ENCODE measurements at places on chromosomes 5 and 9.

- no peak for DNase-seq
Measured at GRCh38 chr5:87886164-87886563, 382.5 kb downstream of the TMEM161B start.

DNA sequence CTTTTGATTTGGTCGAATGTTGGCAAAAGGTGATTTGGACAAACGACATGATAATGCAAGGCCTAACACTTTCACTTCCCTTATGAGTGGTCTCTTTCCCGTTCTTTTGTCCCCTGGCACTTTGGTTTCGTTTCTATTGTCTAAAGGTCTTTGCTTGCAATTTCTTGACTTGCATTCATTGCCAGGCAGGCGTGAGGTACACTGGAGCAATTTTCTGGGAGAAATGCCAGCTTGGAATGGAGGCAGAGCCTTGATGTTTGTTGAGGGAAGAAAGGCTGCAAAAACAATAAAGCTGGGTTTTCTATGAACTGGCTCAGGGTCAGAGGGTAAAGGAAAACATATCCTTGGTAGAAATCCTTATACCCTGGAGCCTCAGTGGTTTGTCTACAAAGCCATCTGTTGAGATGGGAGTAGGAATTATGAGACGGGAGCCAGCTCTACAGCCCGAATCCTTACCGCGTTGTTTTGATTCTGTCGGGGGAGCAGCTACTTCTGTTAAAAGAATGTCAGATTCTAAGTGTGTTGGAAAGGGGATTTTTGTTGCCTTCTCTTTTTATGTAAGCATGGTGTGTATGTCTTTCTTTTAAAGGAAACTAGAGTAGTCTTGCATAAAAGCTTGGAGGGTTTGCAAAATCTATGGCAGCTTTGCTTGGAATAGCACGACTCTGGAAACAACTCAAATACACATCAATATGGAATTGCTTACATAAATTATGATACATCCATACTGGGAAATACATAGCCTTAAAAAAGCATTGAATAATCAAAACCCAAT is 158.9 kb downstream of the RMI1 start:
- no peak for DNase-seq

DNA sequence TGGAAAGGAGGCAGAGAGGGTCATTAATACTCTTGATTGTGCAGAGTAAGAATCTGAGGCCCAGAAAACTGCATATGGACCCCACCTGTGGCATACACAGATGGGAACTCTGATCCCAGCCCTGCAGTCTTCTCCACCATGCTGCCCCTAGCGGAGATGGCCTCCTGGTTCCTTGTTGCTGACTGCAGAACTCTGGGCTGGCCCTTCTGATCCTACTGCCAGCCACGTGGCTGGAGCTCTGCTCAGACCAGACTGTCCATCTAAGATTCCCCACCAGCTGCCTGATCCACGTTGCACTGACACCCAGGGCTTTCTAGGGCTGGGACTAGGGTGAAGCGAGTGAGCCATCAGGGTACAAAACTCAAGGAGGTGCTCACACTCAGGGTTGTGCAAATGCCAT is 245.7 kb upstream of the NR4A3 start:
- DNase-seq, result no peak

DNA sequence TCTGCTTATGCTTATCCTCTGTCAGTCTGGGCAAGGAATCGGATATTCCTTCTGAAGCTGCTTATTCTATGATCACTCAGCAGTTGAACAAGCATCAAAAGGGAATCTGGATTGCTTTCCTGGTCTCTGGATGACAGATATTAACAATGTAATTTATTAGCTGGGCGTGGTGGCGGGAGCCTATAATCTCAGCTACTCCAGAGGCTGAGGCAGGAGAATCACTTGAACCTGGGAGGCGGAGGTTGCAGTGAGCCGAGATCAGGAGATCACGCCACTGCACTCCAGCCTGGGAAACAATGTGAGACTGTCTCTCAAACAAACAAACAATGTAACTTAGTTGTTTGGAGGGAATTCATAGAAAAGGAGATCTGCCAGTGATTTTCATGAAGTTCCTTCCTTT is 45.4 kb downstream of the DMRT1 start:
- no peak for DNase-seq

GRCh38 chr5:69231851-69232250 is 2.8 kb upstream of the CDK7 start:
- DNase-seq, result no peak

DNA sequence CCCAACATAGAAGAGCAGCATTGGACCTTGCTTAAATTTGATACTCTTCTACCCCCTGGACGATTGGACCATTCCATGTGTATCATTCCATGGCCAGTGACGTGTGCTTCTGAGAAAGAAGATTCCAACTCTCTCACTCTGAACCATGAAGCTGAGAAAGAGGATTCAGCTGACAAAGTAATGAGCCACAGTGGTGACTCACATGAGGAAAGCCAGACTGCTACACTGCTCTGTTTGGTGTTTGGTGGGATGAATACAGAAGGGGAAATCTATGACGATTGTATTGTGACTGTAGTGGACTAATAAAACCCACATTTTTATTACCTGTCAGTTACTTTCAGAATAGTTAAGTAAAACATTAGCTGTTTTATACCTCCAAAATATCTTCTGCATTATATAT is 7.5 kb downstream of the HSPA5 start:
- DNase-seq, result no peak

DNA sequence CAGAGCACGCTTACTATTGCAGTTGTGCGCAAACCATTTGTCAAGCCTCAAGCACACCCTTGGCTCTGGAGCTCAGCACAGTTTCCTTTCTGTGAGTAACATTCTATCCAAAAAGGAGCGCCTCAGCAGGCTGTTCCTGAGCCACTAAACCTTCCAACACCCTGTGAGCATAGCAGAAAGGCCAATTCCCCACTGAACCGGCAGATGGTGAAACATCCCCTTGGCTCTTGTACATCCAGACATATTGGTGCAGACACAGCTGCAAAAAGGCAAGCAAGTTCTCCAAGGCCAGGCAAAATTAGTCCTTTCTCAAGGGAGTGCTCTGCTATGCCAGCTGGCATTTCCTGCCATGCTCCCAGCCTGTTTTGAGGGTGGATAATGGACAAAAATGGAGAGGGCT is 44.1 kb upstream of the CEMIP2 start:
- DNase-seq, result no peak

DNA sequence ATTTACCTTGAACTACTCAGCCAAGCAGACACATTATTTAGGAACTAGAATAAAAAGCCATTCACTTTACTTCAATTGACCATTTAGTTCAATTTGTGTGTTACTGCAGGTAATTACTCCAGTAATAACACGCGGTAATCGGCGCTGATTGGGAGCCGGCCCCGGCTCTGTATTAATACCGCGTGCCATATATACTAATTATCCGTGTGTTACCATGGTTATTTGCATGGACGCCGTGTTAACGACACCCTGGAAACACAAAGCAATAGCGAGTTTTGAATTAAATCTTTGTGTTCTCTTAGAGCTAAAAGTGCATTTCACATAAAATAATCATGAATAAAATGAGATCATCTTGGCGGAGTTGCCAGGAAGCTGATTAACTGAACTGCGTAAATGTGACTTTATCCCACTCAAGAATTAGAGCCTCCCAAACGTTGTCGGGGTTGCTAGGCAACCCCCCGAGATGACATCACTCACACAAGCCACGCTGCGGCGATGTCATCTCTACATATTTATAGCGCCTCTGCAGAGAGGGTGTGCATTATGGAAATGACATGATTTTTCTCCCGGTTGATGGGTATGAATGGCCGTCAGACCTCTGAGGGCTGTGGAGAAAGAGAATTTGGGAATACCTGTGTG is 41.4 kb upstream of the RNU6ATAC start:
- no peak for DNase-seq

DNA sequence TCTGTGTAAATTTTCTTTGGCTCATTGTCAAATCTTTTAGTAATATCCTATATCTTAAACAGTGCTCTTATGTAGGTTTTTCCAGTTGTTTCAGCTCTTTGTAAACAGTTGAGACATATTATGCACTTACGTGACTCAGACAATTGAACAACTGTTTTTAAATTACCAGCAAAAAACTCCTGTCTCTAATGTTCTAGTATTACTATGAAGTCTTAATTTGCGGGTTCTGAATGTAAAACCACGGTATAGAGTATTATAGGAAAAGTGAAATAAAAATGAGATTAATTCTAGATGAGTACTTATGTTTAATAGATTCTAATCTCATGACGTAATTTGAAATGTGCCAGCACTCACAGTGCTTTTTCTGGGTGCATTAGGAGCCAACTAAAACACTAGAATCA is 136.0 kb downstream of the GDNF start:
- DNase-seq, result no peak

DNA sequence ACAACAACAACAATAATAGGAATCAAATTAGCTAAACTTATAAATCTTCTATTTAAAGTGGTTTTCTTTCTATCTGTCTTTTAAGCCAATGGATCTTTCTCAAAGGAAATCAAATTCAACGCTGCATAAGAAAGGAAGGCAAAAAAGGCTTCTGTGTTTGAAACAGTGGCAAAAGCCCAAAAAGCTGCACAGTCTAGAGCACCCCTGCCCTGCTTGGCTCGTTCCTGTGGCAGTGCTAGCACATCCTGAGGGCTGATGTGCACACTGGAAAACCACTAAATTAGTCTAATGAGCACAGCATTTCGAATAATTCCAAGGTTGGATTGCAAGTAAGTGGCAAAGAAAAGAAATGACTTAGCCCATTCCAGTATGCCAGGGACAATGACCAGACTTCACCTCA is 80.7 kb downstream of the AP3B1 start:
- no peak for DNase-seq

DNA sequence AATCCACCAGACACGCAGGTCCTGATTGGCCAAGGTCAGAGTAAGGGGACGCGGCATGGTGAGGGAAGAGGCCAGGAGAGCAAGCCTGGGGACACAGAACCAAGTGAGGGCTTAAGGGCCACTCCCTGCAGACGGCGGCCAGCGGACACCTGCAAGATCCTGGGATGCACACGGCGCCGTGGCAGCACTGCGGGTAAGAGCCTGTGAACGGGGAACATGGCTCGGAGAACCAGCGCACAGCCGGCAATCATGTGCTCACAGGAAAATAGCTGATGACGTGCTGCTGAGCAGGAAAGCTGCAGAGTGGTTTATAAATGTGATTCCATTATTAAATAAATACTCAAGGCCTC is 27.0 kb upstream of the NSMF start:
- no peak for DNase-seq

- DNase-seq, result no peak
Measured at GRCh38 chr5:132134384-132134783, 60.8 kb downstream of the CSF2 start.

DNA sequence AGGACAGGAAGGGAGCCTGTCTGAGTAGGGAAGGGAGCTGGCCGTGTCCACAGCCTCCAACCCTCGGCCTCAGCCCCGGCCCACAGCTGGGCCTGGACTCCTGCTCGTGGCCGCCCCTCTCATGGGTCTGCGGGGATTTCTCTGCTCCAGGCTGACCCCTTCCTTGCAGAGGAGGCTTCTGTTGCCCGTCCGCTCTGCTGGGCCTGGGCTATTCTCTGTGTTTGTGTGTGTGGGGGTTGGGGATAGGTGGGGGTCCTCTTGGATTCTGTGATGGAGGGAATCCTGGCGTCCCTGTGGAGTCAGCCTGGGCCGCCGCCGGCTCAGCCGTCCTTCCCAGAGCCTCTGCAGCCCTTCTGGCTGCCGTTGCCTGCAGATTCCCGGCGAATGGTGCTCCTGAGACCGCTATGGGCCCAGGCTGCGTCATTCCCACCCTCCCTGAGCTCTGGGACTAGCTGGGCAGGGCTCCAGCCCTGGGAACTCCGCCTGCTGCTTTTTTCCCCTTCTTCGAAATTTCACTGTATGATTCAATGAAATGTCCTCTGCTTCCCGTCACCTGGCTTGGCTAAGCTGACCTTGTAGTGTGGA is 64.2 kb downstream of the FGF18 start:
- DNase-seq, result no peak

DNA sequence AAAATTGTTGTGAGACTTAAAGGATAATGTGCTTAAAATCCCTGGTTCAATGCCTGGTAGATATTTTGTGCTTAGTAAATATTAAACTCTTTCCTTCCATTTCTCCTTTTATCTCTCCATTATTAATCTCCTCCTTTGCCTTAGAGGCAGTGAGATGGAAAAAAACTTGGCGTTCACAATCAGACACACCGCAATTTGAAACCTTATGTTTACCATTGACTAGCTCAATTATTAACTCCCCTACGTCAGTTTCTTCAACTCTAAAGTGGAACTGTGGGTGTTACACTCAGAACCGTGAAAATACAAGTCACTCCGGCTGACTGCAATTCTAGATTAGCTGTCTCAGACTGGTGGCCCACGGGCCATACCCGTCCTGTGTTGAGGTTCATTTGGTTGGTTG is 327.2 kb downstream of the DEPDC1B start:
- DNase-seq, result no peak

- no peak for DNase-seq
Measured at GRCh38 chr9:106649664-106650063, 213.3 kb upstream of the ZNF462 start.

GRCh38 chr5:120806202-120806601 is 342.1 kb downstream of the PRR16 start:
- no peak for DNase-seq
